Activated CD8-positive, alpha-beta memory T cell treated with anti-CD3 and anti-CD28 coated beads for 1 hour (primary cell): ENCODE measurements at places on chromosomes 4 and X.

DNA sequence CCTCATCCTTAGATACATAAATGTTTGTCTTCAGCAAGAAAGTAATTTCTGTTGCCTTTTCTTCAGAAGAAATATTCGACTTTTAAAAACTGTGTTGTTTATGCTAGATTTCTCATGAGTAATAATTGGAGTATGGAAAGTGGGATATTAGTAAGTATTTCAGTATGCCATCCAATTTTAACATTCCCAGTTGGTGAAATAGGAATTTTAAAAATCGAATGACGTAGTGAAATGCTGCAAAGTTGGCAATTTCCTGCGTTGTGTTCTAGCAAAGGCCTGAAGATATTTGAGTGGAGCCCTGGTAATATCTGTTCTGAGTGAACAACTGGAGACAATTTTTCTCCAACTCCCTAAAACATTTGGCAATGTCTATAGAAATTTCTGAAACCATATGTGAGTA, 190.1 kb downstream of the ZNF330 start:
- DNase-seq, result no peak

DNA sequence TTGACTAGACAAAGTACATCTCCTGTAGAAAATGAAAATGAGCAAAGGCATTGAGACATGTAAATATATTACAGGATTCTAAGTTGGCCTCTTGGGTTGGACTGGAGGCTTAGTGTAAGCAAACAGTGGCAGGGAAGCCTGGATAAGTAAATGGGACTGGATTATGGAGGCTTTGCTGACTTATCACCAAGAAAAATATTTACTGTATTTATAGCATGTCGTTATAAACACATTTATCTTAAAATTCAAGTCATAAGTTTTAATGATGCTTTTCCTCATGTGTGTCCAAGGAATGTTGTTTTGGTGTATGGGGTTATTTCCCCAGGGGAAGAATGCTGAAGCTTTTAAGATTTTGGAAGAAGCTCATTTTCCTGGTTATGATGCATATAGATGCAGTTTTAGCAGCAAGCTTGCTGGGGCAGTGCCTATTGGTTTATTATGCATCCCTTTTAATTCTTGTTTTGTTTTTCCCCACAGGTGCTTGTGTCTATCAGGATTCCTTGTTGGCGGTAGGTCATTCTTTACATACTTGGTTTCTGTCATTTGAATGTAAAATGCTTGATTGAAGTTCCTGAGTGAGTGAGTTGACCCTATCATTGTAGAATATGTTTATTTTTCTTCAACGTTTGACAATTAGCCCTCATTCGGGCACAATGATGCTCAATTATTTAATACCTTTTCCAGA, 8.5 kb downstream of the FRAS1 start:
- DNase-seq, result no peak

DNA sequence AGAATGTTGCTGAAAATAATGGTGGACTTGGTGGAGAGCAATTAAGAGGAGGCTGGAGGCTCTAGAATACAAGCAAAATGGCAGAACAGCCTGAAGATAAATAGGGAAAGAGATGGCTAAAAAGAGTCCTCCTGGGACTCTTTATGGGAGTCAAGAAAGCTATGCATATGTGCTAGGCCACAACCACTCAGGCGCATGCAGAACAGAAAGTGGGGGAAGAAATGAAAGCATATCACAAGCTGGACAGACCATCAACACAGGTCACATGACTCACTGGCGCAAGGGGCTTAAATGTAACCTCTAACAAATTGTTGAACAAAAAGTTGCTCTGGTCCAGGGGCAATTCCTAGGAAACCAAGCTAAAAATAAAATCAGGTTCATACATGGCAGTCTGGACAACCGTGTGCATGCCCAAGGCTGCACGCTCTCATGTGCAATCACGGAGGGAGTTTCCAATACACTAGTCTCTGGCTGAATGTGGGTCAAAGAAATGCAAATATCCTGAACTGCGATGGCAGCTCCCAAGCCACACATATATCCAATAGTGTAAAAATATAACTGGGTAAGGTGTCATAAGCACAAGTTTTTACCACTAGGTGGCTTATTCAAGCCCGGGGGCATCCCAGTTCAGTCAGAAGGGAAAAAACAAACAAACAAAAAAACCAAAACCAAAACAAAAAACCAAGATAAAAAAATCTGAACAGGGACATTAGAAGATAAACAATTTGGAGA, 45.4 kb downstream of the ZNF711 start:
- DNase-seq, result no peak

GRCh38 chrX:132058975-132059374, 35.9 kb downstream of the STK26 start:
- DNase-seq, result no peak

DNA sequence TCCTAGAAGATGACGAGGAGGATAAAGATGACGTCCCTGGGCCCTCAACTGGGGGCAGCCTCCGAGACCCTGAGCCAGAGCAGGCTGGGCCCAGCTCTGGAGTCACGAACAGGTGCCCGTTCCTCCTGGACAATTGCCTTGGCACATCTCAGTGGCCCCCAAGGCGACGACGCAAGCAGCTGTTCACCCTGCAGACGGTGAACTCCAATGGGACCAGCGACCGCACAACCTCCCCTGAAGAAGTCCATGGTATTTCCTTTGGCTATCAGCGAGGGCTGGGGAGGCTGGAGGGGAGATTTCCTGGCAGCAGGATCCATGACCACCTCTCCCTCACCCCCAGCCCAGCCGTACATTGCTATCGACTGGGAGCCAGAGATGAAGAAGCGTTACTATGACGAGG, 11.9 kb downstream of the USP11 start:
- no peak for DNase-seq

GRCh38 chrX:145856181-145856580, 38.6 kb downstream of the SLITRK2 start:
- DNase-seq, result no peak

GRCh38 chr4:128700659-128701350, 108.7 kb upstream of the JADE1 start:
- no peak for DNase-seq

DNA sequence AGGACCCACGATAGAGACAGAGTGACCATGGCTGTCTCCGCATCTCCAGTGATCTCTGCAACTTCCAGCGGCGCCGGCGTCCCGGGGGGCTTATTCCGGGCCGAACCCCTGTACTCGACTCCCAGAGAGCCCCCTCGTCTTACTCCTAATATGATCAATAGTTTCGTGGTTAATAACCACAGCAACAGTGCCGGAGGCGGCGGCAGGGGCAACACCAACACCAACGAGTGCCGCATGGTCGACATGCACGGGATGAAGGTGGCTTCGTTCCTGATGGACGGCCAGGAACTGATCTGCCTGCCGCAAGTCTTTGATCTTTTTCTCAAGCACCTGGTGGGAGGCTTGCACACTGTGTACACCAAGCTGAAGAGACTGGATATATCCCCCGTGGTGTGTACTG, 343 bp downstream of the DACH2 start:
- DNase-seq, result no peak

GRCh38 chr4:126954537-126955291, 678.0 kb upstream of the INTU start:
- DNase-seq, result no peak

GRCh38 chr4:2092669-2093053, 33.5 kb downstream of the NAT8L start:
- DNase-seq, result no peak

DNA sequence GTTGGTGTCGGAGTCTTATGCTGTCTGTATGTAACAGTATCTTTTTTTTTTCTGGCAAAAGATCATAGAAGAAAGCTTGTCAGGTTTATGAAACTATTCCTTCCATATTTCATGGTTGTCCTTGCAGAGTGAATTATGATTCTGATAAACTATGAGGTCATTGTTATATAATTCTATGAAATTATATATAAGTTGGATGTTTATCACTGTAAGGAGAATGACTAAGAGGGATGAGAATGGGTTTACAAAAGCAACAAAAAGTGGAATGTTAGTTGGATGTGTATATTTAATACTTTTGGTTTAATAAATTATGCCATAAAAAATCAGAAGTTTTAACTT, 43.1 kb downstream of the RAPGEF2 start:
- no peak for DNase-seq

GRCh38 chr4:166230841-166231240, 357.8 kb downstream of the TLL1 start:
- no peak for DNase-seq

GRCh38 chr4:86916392-86916791, 18.4 kb upstream of the AFF1 start:
- no peak for DNase-seq

DNA sequence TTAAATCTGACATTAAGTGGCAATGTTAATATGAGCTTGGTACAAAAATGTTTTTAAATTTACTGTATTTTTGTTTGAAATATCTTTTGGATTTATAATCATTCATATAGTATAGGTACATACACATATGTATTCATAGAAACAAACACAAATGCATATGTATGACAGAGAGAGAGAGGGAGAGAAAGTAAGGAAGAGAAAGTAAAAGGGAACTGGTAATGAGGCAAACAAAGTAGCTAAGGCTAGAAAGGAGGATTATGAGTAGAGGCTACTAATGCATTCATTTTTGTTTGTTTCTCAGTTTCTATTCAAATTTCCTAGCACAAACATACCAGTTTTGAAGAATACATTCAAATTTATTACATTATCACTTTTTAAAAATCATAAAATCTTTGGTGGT, 132.4 kb downstream of the GLRA3 start:
- no peak for DNase-seq

DNA sequence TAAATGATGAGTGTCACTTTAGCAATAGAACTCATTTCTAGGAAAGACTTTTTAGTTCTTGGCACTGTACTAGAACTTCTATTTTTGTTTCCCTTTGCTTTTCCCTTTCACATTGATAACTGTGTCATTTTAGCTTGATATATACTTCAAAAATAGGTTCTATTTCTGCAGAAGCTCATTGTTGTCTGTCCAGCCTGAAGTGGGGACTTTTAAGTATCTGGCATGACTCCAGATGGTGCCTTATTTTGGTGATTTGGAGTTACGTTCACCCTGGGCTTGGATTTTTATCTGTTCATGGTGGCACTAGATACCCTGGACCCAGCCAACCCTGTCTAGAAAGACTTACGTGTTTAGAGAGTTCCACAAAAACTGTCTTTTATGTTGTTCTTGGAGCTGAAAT, 3.4 kb downstream of the ABHD18 start:
- DNase-seq, result no peak

DNA sequence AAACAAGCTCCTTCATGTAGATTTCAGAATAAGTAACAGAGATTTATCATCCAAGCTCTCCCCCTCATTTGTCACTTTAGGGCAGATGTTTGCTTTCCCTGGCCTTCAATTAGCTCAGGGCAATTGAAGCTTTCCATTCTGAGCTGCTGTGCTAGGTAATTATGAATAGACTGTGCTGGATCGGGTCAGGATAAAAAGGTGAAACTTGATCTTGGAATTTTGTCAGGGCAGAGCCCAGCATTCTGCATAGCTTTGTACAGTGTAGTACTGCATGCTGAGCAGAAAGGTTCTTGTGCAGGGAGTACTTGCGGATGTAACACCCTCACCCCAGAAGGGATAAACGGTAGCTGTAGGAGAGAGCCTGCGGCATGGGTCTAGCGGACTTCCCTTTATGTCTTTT, 64.0 kb upstream of the CLDN34 start:
- no peak for DNase-seq

- no peak for DNase-seq
Measured at GRCh38 chr4:1327526-1328266, 19.3 kb upstream of the UVSSA start.

GRCh38 chrX:72306851-72307645, 1.3 kb upstream of the CITED1 start:
- no peak for DNase-seq

GRCh38 chrX:15299941-15300851, 15.2 kb downstream of the ASB11 start:
- no peak for DNase-seq

DNA sequence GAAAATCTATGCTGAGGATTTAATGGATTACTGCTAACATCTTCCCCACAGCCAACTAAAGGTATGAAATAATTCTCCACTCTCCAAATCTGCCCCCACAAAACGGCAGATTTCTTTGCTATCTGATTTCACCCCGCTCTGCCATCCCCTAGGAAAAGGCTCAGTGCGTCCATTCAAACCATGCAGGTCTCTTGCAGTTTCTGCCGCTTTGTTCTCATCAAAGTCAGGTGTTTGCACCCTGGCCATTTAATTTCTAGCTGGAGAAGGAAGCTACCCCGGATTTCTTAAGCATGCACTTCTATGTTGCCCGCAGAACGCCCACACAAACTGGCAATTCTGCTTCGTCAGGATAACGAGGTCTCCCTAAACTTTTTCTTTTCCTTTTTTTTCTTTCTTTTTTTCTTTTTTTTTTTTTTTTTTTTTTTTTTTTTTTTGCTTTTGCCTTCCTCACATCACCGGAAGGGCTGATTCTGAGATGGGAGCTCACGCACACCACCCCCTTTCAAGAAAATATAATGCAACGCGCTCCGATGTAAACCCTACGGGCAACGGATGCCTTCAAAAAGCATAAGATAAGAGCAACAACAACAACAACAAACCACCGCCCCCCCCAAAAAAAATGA, 3.3 kb downstream of the NLGN4X start:
- DNase-seq, result no peak

DNA sequence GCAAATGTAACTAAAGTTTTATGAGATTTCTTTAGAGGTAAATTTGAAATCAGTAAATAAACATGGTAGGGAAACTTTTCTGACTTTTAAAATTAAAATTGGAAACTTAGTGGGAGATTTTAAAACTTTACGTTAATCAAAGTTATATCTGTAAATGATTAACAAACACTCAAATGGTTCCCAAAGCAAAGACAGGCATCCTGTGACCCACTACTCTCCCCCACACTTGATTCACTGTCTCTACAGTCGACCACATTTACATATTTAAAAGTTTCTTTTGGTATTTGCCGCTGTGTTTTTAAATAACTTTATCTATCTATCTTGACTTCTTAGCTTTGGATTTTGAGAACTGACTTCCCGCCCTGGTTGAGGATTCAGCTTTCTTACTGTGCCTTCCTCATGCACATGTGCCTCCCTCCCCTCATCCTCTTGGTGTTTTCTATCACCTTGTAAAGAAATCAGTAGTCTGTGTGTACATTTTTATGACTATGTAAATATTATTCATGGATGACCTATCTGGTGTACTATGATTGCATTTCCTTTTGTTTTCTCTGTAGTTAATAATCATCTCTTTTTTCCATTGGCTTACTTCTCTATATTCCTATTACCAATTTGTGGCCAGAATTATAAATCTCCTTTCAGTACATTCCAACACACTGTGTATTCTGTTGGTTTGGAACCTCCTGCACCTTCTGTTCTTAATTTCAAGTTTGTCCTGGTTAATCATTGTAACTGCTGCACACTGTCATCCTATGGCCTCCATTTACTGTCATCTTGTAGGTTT, 72.6 kb downstream of the WWC2 start:
- DNase-seq, result no peak

DNA sequence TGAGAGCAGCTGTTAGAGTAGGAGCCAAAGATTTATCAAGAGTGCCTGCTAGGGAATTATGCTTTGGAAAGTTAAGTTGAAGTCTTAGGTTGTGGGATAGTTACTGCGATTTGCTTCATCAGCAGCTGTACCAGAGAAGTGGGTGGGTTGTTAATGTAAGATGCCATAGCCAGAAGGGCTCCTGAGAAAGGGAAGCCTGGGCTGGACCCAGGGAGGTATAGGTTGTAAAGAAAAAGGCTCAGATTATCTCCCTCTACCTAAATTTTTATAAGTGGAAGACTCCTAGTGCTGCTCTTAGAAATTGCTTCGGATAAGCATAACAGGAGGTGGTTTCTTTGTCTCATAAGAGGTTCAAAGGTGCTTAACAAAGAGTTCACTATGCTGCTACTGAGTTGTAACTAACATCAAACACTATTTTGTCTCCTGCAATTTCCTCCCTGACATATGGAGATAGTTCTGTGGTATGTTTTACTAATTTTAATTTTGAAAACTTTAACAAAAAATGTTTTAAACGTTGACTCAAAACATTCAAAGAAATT, 356.9 kb downstream of the DTHD1 start:
- no peak for DNase-seq
